ENCODE measurements at places on chromosomes 3 and 15.

- DNase-seq = peak; percentile 55
These were observed 17.0 kb downstream of the MAGI1 start for GRCh38 chr3:66021731-66022131.

GRCh38 chr3:40620151-40620550, 95.4 kb downstream of the ZNF621 start:
- DNase-seq = no peak

DNA sequence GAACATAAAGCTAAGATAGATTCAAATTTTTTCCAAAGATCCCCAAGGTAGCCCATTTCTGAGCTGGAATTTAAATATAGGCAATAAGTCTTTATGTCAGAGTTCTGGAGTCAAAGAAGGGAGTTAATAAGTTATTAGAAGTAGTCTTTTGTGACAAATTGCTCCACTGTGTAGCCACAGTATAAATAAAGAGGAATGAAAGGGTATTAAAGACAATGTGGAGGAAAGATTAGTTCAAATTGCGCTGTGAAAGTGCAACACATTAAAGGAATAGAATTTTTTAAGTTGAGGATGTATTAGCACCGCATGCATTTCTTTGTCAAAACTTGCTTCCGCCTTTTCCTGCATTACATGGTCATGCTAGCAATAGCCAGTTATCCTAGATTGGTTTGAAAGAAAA, 666.6 kb upstream of the CCDC54 start:
- no peak for DNase-seq

- DNase-seq = no peak
These were observed 34.2 kb upstream of the PRR23E start for GRCh38 chr3:127158614-127159229.

DNA sequence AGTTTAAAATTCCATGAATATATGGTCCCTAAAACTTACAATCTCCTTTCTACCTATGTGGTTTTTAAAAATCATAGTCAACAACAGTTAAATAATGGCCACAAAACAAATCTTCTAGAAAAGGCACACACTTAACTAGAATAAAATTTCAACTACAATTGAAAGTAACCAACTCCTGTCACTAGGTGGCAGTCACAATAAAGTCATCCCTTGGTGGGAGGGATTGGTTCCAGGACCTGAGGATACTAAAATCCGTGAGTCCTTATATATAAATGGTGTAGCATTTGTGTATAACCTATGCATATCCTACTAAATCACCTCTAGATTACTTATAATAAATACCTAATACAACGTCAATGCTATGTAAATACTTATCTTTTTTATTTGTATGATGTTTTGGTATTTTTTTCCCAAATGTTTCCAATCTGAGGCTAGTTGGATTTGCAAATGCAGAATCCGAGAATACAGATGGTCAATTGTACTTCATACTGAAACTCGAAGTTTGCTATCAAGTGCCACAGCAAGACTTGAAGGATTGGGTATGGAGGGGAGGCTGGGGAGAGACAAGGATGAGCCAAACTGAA, 172.6 kb downstream of the FMN1 start:
- DNase-seq = no peak

DNA sequence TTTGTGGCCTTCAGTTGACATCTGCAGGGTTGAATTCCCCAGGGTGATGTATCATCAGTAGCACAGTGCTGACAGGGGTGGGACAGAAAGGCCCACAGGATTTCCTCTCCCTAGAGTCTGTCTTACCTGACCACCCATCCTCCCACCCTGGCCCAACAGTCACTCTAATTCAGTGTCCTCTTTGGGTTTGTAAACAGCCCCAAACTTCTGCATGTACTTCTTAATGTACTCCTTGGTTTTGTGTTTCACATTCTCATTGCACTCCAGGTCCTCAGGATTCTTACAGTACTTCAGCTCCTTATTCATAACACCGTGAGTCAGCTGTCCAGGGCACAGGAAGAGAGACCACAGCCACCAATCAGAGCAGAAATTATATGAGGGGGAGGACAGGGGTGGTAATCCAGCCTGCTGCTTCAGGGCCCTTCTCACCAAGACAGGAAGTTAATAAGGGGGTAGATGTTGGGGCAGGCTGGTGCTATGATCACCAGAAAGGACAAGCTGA, 37.5 kb downstream of the NBEAL2 start:
- no peak for DNase-seq

GRCh38 chr3:106810300-106810875, 566.9 kb upstream of the CCDC54 start:
- DNase-seq = no peak

- DNase-seq = no peak
These were observed 46.6 kb upstream of the FHIT start for GRCh38 chr3:61297821-61298220.

- DNase-seq = no peak
These were observed 87.5 kb upstream of the MME start for GRCh38 chr3:154992655-154993054.

GRCh38 chr3:53815067-53815466, 31.2 kb downstream of the CHDH start:
- no peak for DNase-seq

DNA sequence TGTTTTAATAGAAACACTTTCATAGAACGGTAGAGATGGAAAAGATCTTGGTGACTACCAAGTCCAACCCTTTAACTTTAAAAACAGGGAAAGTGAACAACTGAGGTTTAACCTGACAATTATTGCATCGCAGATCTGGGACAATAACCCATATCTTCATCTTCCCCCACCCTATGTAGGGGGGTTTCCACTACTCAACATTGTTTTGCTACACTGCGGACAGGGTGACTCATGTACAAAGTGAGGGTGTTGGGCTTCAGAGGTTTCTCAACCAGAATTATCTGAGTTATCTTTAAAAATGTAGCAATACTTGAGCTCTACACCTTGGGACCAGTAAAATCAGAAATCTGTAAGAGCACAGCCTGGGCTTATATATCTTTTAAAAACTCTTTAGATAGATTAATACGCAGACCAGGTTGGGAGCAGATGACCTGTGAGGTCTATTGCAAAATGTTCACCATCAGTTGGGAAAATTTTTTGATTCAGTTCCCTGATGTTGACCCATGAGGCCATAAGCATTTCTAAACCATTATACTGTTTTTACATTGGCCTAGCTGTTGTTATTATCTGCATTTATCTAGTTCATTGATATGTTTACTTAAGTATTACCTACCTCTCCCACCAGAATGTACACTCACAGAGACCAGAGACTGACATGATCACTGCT, 103.6 kb upstream of the ICE2 start:
- DNase-seq = no peak

GRCh38 chr3:113927556-113927955, 20.3 kb upstream of the ZDHHC23 start:
- DNase-seq = no peak

GRCh38 chr3:48135552-48136495, 52.4 kb downstream of the CDC25A start:
- DNase-seq = no peak

DNA sequence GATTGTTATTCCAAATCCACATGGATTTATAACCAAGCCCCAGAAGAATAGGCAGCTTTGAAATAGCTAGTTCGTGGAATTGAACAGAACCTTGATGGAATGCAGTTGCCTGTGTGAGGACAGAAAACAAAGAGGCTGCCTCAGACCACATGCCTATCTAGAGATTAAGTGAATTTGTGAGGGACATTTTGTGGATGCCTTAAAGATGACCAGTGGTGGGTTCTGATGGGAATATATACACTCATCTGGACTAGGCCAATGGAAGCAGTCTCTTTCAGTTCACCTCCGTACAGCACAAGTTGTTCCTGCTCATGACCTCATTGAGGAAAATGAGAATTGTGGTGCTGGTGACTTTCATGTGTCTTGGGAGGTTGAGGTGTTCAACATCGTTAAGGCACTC, 63.2 kb upstream of the PYDC2 start:
- DNase-seq = no peak

GRCh38 chr3:153577059-153577736, 415.2 kb downstream of the RAP2B start:
- DNase-seq = no peak

DNA sequence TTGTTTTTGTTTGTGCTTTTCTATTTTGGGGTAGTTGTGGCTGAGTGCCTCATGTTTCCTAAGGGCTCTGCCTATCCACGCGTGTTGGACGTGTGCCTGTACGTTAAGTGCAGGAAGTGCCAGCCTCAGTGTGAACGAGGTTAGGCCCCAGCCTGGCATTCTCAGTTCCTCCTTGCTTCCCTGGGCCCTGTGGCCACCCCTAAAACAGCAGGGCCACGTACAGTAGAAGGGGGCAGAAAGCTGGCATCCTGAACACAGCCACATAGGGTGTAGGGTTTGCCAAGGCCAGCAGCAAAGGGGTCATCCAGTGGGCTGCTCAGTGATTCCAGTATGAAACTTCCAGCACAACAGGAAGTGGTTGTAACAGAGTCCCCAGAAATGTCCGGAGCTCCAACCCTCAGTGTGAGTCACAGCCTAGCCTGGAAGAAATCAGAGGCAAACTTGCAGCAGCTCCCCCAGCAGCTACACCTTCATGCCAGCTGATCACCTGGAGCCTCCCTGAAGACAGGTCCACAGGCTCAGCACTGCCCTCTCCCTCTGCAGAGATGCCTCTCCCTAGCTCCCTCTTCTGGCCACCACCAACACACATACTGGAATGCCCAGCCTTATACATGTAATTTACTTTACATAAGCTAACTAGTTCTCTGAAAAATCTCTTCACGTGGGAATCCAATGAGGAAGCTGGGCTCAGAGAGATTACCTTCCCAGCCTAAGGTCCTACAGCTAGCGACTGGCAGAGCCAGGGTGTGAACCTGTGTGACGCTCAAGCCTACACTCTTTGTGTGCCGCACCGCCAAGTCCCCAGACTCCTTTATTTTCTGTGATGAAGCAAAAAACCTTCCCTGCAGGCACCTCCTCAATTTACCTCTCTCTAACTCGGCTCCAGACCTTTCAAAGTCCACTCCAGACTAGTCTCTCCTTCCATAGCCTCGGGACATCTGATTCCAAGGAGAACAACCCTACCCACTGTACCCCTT, 26.6 kb downstream of the ILDR1 start:
- peak; percentile 83 for DNase-seq

GRCh38 chr15:88447206-88447605, 20.0 kb downstream of the MRPL46 start:
- DNase-seq = no peak

DNA sequence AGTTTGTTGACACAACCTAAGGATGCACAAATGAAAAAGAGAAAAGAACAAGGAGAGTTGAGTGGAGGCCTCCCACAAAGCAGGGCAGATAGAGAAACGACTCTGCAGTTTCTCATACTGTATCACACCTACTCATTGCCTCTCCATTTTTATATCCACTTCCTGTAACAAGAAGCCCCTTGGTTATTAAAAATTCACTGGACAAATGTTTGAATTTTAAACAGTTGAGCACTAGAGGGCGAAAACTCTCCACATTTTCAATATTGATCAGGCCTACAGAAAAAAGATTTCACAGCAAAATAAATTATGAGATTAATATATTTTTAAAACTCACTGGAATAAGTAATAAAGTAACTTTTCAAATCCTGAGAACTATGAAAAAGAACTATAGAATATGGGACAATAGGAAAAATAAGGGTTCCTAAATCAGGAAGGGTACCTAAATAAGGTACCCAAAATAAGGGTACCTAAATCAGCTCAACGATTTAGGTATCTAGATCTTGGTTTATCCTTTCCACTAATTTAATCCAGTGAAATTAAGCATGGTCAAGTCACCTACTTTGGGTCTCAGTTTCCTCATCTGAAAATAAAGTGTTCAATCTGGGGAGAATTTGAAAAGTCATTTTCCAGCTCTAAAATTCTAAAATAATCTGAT, 47.0 kb upstream of the PPIB start:
- DNase-seq = no peak

GRCh38 chr3:194970066-194970465, 284.4 kb downstream of the FAM43A start:
- no peak for DNase-seq

GRCh38 chr3:147358144-147358992, 48.0 kb downstream of the ZIC4 start:
- no peak for DNase-seq

- peak; percentile 60 for DNase-seq
These were observed 547 bp downstream of the NUP210 start for GRCh38 chr3:13419505-13420044.

GRCh38 chr3:73453666-73454065, 171.1 kb downstream of the PDZRN3 start:
- no peak for DNase-seq

GRCh38 chr3:49495023-49495422, 25.0 kb downstream of the DAG1 start:
- no peak for DNase-seq

GRCh38 chr3:58482917-58483636, 8.8 kb upstream of the KCTD6 start:
- DNase-seq = no peak

DNA sequence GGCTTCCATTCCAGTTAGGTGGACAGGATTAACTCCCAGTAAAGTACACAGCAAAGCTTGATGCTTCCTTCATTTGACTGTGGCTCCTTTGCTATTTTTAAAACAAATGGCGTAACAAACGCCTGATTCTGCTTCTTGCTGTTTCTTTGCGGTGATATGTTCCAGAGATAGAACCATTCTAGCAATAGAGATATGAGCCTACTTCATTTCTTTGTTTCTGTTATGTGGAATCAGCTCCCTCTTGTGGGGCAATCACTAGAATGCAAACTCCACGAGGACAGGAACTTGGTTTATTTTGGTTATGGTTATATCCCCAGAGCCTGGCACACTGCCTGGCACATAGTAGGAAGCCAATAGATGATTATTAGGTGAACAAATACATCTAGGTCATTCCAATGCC, 122.6 kb upstream of the SLC6A11 start:
- no peak for DNase-seq

GRCh38 chr3:195285372-195285771, 14.4 kb upstream of the XXYLT1 start:
- DNase-seq = no peak

DNA sequence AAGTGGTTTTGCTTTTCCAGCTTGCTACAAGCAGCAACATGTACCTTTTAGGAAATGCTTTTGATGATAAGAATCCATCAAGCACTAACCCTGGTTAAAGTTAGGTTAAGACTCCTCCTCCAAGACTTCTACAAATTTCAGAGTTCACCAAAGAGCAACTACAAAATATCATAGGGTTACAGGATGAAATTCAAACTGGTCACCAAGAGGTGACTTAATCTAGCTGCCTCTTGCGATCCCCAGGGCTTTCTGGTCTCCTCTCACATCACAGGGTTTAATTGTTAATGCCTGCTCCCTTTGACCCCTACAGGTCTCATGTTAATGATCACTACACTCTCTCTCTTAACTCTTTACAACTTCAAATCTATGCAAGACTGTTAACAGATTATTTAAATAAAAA, 66.5 kb downstream of the DPH6 start:
- DNase-seq = no peak
